Left forelimb (tissue), 1 donor: ENCODE measurements at places on chromosomes 6 and 20.

GRCh38 chr6:88636871-88637270 lies 326.5 kb downstream of the RNGTT start:
- no peak for DNase-seq

- DNase-seq, result peak; percentile 15
These were observed 51.5 kb downstream of the CTCFL start for GRCh38 chr20:57473246-57474048.

DNA sequence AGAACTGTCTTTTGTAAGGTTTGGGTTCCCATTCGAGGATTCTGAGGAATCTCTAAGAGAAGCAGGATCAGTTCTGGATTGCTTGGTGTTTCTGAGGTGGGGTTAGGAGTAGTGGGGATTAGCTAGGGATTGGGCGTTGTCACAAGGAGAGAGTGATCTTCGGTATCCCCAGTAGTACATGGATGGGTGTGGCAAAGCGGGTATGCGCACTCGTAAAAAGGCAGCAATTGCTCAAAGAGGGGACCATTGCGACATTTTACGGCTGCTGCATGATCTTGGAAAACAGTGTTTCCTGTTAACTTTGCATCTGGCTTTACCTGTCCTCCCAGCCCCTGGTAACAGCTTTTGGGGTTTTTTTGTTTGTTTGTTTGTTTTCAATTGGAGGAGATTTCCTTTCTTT lies 9.7 kb upstream of the ZSCAN9 start:
- no peak for DNase-seq

DNA sequence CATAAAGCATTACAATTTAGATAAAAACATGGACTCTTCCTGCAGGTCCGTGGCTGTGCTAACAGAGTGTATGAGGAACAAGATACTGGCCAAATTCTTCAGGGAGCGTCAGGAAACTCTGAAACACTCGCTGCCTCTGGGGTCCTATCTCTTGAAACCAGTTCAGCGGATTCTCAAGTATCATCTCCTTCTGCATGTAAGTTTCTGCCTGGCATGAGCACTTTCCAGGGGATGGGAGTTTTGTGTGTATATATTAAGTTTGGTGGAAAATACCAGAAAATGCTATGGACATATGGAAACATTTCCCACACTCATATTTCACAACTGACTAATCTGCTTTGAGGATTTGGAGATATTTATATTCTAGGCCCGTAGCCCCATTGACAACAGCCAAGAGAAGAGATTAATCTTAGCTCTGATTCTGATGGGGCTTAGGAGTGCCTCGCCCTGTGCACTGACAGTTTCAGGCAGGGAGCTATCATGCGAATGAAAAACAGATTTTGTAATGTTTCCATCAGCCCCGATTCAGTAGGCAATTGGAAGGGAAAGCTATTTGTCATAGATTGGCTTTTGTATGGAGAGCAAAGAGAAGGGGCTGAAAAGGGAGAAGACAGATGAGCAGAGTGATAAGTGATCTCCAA lies 64.7 kb upstream of the MTHFD1L start:
- DNase-seq, result no peak

- no peak for DNase-seq
These were observed 168.7 kb upstream of the LRFN2 start for GRCh38 chr6:40755749-40756452.

DNA sequence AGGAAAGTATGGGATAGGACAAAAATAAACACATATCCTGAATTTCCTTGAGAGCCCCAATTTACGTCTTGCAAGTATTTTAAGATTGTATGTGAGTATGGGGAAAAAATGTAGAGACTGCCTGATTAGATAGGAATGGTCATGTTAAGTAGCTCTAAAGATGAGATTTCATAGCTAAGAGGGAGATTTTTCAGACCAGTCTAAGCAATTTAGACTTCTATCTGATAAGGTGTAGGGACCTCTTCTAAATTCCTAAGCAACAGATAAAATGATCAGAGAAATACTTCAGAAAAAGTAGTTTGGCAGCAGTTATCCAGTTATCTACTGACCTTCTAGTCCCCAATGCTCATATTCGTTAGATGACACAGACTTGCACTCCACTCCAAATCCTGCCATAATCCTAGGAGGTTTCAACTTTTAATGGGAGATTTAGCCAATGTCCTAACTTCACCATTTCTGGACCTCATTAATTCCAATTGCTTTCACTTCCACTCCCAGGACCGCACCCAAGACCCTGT lies 90.0 kb downstream of the FILIP1 start:
- DNase-seq, result no peak

DNA sequence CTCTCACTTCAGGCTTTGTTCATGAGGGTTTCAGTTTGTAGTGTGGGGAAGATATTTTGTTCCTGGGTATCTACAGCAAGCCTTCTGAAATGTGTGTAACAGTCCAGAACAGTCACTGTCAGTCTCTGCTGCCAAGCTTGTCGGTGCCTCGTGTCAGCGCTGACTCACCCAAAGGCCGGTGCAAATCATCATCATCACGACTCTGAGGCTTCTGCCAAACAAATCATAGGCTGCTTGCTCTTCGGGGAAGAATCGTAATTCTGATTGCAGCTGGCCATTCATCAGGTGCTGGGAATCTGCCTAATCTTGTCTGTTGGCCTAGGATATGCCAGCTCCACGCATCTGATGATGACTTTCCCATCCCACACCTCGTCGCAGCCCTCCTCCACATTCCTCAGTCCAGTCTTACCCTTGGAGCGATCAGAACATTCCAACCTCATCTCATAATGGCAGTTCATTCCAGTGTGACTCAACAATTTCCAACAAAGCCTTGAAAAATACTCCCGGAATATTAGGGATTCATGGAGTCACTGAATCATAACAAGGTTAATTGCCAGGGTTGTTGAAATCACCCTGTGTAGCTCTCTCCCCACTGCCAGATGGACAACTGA lies 40.9 kb downstream of the ALDH8A1 start:
- no peak for DNase-seq

DNA sequence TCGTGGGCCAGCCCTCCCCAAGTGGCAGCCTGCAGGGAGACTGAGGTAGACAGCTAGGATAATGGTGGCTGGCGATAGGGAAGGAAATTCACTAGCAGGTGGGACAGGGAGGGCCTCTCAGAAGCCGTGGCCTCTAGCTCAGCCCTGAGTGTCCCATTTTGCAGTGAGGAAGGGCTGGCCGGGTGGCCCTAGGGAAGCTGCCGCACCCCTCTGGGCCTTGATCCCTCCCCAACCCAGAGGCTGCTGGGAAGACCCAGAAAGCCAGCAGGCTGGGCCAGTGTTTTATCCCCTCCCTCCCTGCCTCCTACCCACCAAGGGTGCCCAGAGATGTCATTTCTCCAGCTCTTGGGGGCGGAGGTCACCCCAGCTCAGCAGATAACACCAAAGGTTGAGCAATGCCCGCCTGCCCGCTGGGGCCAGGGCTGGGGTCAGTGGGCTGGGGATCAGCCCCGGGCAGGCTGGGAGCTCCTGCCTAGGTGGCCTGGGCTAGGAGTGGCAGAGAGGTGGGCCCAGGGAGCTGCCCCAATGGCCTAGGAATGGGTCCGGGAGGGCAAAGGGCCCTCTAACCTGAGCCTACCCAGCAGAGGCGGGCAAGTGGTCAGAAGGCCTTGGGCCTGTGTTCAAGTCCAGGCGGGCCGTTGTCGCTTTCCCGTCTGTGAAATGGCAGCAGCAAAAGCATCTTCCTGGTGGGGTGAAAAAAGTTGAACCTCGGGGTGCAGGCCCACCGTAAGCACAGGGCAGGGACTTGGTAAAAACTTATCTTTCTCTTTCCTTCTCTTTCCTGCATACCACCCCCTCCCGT lies 1.6 kb upstream of the CEBPB start:
- no peak for DNase-seq

DNA sequence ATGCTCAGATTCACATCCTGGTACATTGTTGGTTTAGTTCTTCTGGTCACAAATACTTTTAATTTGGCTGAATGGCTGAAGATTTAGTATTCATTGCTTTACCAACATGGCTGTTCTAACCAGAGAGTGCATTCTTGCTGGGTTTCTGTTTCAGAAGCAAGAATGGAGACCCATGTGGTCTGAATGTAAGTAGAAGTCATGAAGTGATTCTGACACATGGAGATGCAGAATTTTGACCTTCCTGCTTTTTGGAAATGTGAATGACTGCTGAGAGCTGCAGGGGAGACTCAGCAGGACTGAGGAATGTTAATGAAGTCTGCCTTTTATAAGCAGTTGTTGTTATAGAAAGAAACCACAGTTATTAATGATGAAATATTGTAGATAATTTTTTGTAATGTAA lies 576.1 kb upstream of the MARCKS start:
- no peak for DNase-seq

GRCh38 chr6:131555992-131556391 lies 17.0 kb upstream of the ARG1 start:
- no peak for DNase-seq

DNA sequence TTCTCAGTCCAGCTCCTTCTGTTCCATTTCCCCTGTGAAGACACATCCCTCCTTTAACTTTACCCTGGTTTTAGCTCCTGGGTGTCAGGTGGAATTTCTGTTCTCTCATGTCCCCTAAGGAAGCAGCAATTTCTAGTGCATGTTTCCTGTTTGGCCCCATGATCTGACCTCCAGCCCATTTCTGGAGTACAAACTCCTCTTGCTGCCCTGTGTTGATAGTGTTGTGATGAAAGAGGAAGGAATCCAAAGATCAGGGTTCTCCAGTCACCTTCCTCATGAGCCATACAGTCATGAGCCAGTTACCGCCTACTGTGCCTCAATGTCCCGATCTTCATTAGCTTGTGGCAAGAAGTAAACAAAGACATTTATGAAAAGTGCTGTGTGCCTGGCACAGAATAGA lies 97.4 kb downstream of the PHACTR1 start:
- DNase-seq, result no peak

GRCh38 chr6:150048099-150048498 lies 20.8 kb downstream of the ULBP3 start:
- no peak for DNase-seq

- DNase-seq, result no peak
These were observed 945 bp downstream of the FAXC start for GRCh38 chr6:99348288-99349170.

DNA sequence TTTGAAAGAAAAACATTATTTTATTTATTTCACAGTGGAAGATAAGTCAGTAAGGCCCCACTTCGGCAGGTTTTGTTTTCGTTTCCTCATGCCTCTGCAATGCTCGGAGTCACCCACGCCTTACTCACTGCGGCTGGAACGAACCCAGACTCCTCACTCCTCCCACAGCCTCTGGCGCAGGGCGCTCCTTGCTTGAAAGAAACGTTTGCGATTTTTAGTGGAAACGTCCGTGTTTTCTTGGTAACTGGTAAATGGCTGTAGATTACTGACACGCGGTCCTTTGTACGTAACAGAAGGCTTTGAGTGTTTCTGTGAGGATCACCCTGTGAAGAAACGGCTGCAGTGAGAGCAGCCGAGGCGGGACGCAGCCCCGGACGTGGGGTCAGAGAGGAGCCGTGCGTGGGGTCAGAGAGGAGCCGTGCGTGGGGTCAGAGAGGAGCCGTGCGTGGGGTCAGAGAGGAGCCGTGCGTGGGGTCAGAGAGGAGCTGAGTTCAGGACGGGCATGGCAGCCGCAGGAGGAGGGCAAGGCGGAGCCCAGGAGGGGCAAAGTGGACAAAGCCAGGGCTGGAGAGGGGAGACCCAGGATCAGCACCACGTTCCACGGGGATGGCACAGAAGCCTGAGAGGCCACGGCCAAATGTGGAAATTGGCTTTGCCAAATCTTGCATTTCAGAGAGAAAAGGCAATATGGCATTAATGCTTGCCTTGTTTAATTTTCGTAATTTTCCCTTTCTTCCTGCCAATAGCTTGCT lies 198.6 kb upstream of the THBS2 start:
- DNase-seq, result no peak

DNA sequence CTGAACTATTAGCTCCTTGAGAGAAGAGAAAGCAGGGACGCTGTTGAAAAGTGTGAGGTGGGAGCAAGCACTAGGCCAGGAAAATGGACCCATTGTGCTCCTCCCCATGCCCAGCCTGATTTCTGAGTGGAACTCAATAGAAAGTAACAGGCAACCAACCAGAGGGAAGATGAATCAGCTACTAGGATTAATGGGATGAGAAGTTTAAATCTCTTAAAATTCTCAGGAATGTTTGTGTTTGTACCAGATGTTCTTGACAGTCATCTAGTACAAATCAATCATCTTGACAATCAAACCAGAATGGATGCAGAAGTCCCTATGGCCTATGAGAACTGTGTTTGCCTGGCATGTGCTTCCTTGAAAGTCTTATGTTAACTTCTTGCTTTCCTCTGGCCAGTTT lies 48.9 kb downstream of the HDDC2 start:
- DNase-seq, result no peak

DNA sequence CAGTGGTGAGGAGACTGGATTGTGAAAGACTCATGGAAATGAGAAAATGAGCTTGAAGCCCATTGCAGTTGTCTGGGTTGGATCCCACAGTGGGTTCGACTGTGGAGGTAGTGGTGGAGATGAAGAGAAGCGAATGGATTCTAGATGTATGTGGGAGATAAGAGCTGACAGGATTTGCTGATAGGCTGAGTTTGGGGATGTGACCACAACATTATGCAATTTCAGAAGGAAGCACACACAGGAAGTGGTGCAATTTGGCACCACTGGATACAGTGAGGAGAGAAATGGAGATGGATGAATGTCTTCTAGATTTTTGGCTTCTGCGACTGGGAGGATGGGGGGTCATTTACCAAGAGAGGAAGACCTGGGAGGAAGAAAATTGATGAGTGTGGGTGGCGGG lies 64.4 kb upstream of the MAFB start:
- no peak for DNase-seq

GRCh38 chr6:13068586-13069210 lies 259.6 kb downstream of the TBC1D7 start:
- DNase-seq, result no peak
